Mammary microvascular endothelial cell (primary cell): ENCODE measurements at places on chromosomes 13 and 19. TPM values are rescaled to one million over a fixed set of nuclear protein-coding genes. Genes with fewer than 3 reads are reported as not detected.

PTH2 gene
- total RNA-seq = not detected in 2 replicates

DPP9 gene
- total RNA-seq = 91.9 and 113 TPM in 2 replicates

ZNF865 gene
- 1.8 and 2.7 TPM in 2 replicates for total RNA-seq

GCDH gene
- 32.0 and 42.9 TPM in 2 replicates for total RNA-seq

GPR12 gene
- not detected in 2 replicates for total RNA-seq

IRS2 gene
- 0.40 and 0.64 TPM in 2 replicates for total RNA-seq

ZNF491 gene
- 0.64 and 1.4 TPM in 2 replicates for total RNA-seq

VN1R2 gene
- total RNA-seq = not detected in 2 replicates

SHD gene
- not detected in 2 replicates for total RNA-seq

LRCH1 gene
- total RNA-seq = 8.6 and 10.8 TPM in 2 replicates

FXYD3 gene
- not detected in 2 replicates for total RNA-seq

SCGB2B2 gene
- total RNA-seq = 0.20 TPM in 1 of 2 replicates, not detected in the other

KLF2 gene
- total RNA-seq = 10.0 and 13.3 TPM in 2 replicates

PLK5 gene
- total RNA-seq = not detected in 2 replicates

CEACAM19 gene
- 3.9 and 5.1 TPM in 2 replicates for total RNA-seq

SERTM1 gene
- not detected in 2 replicates for total RNA-seq

PABPC3 gene
- under 0.01 and 0.05 TPM in 2 replicates for total RNA-seq

CYP4F8 gene
- not detected in 2 replicates for total RNA-seq

ZNF836 gene
- total RNA-seq = 3.3 and 4.2 TPM in 2 replicates

ATP4A gene
- not detected in 2 replicates for total RNA-seq

KCNJ14 gene
- 0.20 and 0.39 TPM in 2 replicates for total RNA-seq

ZIM2 gene
- not detected in 2 replicates for total RNA-seq

CYP4F3 gene
- total RNA-seq = 0.33 TPM in 1 of 2 replicates, not detected in the other

CACNA1A gene
- 0.20 and 0.67 TPM in 2 replicates for total RNA-seq

CLDN10 gene
- total RNA-seq = not detected in 2 replicates

ACER1 gene
- not detected in 2 replicates for total RNA-seq
